ENCODE measurements at places on chromosomes 2 and 18.
A peak's percentile ranks its signal among the peaks of the same experiment; 100 is the strongest.

GRCh38 chr18:55998071-55998522, 410.1 kb upstream of the TCF4 start:
- no peak for DNase-seq

DNA sequence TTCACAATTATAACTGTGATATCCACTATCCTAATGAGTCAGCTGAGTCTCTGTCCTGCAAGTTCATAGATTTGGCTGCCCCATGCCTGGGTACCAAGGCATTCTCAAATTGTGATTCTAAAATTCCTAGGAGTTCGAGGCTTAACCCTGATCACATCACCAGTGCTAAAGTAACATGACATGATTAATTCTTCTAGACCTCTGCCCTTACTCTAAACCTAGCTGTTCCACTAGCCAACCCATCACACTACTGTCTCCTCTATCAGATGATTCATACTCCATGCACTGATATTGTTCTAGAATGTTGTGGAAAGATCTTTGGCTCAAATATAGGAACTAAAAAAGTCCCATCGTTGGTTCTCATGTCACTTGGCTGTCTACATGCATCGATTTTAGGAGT, 487.6 kb downstream of the PIK3C3 start:
- no peak for DNase-seq

DNA sequence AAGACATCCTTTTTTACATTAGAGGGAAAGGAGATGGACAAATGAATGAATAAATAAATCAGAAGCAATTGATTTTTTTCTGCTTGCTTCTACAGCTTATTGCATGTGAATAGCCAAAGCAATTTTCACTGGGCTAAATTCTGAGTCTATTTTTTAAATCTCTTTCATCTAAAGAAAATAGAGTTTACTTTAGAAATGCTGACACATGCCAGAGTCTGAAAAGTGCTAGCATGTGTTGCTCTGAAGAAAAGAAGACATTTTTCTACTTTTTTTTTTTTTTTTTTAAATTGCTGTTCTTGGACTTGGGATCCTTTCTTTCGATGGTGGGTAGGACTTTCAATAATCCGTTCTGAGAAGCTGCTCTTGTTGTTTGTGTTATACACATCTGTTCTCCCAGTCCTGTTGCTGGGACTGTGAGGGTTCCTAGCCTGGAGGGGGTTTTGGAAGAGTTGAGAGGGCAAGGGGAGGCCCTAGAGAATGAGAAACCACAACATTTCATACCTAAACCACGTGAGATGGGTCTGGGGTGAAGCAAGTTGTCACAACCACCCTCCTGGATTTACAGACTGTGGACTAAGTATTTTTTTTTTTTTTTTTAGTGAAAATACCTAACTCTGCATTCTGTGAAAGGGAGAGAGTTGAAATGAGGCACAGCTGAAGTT, 193.5 kb downstream of the PRKCE start:
- no peak for DNase-seq

DNA sequence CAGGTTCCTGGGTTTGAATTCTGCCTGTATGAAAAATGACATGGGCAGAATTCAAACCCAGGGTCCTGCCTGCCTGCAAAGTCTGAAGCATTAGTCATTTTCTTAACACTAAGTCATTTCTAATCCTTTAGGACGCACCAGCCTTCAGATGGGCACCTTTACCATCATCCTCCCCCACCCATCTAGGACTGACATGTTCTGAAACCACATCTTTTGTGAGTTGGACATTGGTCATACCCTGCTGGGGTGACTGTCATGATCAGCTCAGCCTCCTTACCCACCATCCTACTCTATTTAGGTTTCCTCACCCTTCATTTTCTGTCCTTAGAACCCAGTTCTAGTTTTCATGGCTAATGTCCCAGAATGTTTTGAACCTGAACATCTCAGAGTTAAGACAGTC, 104.9 kb downstream of the TRIB2 start:
- no peak for DNase-seq

DNA sequence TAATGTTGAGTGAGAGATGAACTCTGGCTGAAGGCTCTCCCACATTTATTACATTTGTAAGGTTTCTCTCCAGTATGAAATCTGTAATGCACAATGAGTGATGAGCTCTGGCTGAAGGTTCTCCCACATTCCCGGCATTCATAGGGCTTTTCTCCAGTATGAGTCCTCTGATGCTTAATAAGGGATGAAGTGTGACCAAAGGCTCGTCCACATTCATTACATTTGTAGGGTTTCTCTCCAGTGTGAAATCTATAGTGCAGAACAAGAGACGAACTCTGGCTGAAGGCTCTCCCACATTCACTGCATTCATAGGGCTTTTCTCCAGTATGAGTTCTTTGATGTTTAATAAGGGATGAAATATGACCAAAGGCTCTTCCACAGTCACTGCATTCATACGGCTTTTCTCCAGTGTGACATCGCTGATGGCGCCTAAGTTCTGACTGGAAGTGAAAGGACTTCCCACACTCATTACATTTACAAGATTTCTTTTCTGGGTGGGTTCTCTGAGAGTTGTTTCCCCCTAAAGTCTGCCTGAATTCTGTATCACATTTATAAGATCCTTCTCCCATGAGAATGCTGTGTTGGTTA, 10.2 kb downstream of the ZNF514 start:
- no peak for DNase-seq

- DNase-seq, result no peak
Measured at GRCh38 chr2:70927641-70928040, 8.1 kb upstream of the ATP6V1B1 start.

GRCh38 chr2:191155608-191156071, 4.8 kb upstream of the STAT4 start:
- DNase-seq, result peak; percentile 64

- peak; percentile 77 for DNase-seq
Measured at GRCh38 chr2:85678794-85679672, 11.0 kb upstream of the SFTPB start.

GRCh38 chr18:2961821-2962220, 51.1 kb downstream of the LPIN2 start:
- DNase-seq, result no peak

- no peak for DNase-seq
Measured at GRCh38 chr18:36492604-36493329, 195.3 kb downstream of the FHOD3 start.

GRCh38 chr2:85988175-85988913, 99.6 kb upstream of the ST3GAL5 start:
- no peak for DNase-seq

DNA sequence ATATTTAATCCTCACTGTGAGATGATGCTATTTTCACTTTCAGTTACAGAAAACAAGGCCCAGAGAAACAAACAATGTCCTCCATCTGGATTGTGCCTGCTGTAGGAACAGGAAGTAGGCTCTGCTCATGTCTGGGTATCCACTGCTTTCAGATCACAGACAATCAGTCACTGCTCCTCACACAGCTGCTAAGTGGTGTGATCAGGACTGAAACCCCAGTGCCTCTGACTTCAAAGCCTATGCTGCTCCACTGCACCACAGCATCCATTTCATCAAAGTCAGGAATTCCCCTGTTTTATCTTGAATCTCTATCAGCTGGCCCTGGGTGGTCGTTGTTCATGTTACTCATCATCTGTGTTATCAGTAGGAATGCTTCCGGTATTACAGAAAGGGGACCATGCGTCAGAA, 303.8 kb upstream of the TRIB2 start:
- peak; percentile 54 for DNase-seq

- DNase-seq, result no peak
Measured at GRCh38 chr18:38042211-38042890, 476.8 kb upstream of the CELF4 start.

DNA sequence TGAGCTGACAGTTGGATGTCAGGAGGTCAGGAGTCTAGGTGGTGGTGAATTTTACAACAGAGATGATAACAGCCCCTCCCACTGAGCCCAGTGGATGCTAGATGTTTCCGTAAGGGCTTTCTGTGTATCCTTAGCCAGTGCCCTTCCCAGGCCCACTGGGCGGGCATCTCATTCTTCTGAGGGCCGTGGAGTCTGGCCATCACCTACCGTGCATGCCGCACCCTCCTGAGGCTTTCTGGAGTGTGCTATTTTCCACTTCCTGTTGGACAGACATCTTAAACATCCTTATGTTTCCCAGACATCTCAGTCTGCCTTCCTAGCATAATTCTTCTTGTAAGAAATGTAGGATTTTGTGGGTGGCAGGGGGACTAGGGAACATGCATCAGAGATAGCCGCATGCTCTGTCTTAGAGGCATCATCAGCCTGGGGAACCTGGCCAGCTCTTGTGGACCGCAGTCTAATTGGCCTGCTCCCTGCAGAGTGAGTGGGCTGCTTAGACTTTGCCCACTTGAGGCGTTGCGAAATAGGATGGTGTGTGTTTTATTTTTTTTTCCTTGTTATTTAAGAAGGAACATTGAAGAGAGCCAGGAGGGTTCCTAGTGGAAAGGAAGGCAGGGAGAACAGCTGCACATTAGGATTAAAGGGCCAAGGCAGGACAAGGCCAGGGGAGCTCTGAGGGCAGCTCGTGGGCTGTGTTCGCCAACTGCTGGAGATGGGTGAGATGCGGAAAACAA, 135.8 kb downstream of the SH3RF3 start:
- no peak for DNase-seq

DNA sequence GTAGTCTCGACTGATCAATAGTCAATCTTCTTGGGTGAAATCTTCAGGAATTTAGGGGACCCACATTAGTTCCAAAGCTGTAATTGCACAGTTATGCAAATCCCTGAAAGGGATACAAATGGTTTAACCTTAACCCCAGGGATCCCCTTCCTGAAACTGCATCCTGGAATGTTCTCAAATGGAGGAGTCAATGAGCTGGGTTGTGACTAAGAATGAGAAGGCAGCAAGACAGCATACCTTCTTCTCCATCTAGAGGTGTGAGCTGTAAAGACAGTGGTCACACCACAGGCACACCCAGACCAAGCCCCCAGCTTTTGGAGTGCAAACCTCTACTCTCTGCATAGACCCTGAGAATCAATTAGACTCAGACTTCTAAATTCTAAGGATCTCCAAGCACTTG, 164.7 kb upstream of the MEIS1 start:
- no peak for DNase-seq

- DNase-seq, result no peak
Measured at GRCh38 chr2:32474381-32474780, 117.6 kb downstream of the BIRC6 start.

GRCh38 chr2:71927757-71928715, 219.6 kb downstream of the CYP26B1 start:
- no peak for DNase-seq

- DNase-seq, result no peak
Measured at GRCh38 chr18:24039671-24040070, 25.1 kb downstream of the TTC39C start.

DNA sequence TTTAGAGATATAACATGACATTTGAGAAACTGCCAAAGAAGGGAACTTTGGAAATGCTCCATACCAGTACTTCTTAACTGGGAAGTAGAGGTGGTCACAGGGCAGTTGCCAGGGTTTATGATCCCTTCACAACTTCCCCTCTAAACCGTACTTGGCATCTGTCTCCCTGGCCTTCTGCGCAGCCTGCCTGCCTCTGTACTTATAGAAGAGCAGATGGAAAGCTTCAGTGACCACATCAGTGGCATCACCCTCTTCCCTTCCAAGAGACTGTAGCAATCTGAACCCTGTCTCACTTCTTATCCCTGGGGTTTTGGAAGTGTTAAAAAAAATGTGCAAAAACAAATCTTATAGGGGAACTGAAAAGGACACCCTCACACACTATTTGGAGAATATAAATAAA, 64.1 kb downstream of the EIF2AK3 start:
- DNase-seq, result no peak

DNA sequence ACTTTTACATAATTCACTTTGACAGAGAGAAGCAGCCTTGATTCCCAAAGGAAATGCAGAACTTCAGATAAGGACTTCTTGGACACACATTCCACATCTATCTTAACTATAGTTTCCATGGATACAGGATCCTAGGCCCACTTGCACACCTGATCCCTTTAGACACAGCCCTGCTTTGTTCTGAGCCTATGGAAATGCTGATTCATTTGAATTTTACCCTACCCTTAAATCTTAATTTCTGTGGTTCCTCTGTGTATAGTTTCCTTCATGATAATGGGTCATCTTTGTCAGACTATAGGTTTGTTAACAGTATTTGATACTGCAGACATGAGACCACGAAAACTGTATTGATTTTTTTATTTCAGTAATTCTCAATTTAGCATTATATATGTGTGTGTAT, 77.4 kb downstream of the ACTR3 start:
- no peak for DNase-seq

DNA sequence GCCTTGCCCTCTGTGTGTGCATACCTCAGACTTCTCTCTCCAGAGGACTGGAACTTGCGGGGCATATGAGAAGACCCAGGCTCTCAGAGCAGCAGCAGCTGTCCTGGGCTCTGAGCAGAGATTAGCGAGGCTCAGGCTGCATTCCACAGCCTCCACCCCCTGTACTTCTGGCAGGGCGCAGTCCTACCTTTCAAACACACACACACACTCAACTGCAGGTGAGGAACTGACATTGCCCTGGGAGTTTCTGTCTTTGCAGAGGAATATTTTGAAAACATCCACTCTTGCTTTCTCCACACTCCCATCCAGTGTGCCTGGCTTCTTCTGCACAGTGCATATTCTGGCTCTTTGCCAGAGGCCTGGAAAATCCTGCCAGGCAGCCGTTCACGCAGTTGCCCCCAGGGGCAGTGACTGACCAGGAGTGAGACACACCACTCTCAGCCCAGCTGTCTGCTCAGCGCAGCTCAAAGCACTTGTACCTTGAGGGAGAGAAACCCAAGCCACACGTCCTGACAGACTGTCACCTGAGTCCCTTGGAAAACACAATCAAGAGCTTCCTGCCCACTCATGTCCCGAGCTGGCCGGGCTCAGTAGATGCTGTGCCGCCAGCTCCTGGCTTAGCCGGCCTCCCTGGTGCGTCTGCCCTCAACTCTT, 460.8 kb downstream of the RNF144A start:
- no peak for DNase-seq

DNA sequence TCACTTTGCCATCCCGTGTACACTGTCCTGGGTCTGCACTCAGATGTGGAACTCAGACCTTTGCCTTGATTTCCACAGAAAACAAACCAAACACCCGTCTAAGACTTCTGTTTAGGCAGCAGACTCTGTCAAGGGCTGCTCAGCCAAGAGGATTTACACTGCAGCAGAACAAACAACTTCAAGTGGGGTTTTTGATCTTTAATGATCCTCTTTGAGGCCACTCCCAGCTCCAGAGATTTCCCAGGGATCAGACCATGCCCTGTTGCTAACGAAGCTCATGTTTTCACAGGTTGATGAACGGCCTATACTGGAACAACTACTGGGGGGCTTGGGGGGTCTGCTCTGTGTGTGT, 52.5 kb upstream of the LGALSL start:
- DNase-seq, result no peak

- no peak for DNase-seq
Measured at GRCh38 chr18:27921904-27922751, 254.8 kb downstream of the CDH2 start.

- peak; percentile 85 for DNase-seq
Measured at GRCh38 chr2:30165050-30165520, 18.3 kb downstream of the YPEL5 start.

- DNase-seq, result no peak
Measured at GRCh38 chr18:75728621-75729020, 301.1 kb upstream of the SMIM21 start.

Measured in CD4-positive, alpha-beta T cell treated with Interleukin-12 subunit alpha and Interleukin-12 subunit beta, for 1 hour (primary cell).